ENCODE measurements at places on chromosomes 2 and 18.

GRCh38 chr2:35873921-35874320, 481.7 kb upstream of the CRIM1 start:
- no peak for DNase-seq

GRCh38 chr2:106581755-106582147, 94.6 kb downstream of the CD8B2 start:
- DNase-seq, result no peak

- DNase-seq, result no peak
Observed at GRCh38 chr2:214104967-214105366, 305.9 kb upstream of the VWC2L start.

GRCh38 chr2:10566018-10566417, 117.9 kb upstream of the ODC1 start:
- DNase-seq, result no peak

DNA sequence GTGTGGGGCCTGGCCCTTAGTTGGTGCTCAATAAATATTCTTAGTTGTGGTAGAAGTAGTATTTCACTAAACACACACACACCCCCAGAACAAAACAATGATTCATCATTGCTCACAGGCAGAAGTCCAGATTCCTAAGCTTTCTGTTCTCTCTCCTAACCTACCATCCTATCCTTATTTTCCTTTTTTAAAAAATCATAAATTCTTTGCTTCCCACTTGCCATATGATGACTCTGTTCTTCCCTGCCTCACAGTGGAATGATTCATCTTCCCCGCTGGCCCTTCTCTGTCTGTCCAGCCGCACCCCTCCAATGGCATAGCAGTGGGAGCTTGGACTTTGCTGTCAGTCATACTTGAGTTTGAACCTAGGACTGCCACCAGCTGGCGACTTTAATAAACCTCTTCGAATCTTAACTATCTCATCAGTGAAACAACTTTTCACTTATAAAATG, 5.2 kb downstream of the EML6 start:
- DNase-seq, result no peak

GRCh38 chr2:163649080-163649479, 86.7 kb downstream of the FIGN start:
- DNase-seq, result no peak

GRCh38 chr2:123890148-123890547, 134.9 kb upstream of the CNTNAP5 start:
- no peak for DNase-seq

- no peak for DNase-seq
Observed at GRCh38 chr18:70046796-70047195, 99.1 kb upstream of the CD226 start.

GRCh38 chr2:60527762-60528161, 25.7 kb downstream of the BCL11A start:
- DNase-seq, result no peak

DNA sequence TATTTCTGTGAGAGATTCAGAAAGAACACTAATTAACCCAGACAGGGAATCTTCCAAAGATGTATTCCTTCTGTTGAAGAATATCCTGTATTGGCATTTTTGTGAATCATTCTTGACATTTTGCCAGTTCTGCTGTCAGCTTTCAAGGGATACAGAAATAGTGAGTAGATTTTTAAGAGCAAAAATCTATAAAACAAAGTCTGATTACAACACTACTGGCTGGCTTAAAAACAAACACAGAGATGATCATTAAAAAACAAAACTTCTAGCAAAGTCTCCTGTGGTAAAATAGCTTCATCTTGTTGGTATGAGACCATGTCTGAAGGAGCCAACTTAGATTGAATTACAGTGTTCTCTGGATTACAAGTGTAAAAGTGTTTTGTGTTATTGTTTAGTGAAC, 866.3 kb upstream of the KLHL29 start:
- DNase-seq, result no peak

DNA sequence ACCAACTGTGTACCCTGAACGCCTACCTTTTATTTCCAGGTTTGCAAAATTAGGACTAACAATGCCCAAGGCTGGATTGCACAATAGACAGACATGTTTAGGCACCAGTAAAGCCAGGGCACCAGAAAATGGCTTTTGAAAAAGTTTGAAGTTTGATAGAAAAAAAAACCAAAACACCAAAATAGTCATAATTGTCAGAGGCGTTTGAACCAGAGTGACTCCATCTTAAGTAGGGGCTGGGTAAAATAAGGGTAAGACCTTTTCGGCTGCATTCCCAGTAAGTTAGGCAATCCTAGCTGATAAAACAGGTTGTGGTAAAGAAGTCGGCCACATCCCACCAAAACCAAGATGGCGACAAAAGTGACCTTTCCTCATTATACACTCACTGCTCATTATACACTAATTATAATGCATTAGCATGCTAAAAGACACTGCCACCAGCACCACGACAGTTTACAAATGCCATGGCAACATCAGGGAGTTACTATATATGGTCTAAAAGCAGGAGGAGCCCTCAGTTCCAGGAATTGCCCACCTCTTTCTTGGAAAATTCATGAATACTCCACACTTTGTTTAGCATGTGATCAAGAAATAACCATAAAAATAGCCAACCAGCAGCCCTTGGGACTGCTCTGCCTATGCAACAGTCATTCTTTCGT, 105.1 kb upstream of the MSH2 start:
- no peak for DNase-seq

- no peak for DNase-seq
Observed at GRCh38 chr2:173630425-173631126, 275.9 kb downstream of the CDCA7 start.

DNA sequence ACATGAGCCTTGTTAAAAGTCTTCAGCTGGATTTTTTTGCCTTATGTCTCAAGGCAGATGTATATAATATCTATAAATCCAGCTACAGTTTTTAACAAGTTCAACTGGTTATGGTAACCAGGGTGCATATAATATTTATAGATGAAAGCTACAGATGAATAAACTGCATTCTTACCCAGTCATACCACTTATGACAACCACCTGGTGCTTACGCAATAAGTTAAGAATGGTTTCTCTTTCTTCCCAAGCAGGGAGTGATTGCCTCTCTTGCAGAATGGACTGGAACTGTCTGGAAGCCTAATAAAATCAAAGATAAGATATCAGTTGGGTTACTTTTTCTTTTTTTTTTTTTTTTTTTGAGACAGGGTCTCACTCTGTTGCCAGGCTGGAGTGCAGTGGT, 19.6 kb downstream of the DHX57 start:
- no peak for DNase-seq

DNA sequence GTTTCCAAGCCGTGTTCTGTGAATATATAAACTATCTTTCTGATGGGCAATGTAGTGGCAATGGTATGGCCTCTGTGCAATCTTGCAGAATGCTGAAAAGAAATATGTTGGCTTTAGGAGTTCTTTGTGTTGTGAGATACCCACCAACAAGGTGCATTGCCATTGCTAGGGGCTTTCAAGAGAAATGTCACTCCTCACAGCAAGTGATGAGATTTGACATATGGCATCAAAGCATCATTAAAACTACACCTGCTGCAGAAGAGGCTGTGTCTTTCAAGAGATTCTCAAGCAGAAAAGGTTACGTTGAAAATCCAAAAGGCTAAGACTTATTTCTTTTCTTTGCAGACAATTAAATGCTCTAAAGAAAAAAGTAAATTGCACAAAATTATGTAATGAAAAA, 1110.8 kb downstream of the CBLN2 start:
- no peak for DNase-seq

DNA sequence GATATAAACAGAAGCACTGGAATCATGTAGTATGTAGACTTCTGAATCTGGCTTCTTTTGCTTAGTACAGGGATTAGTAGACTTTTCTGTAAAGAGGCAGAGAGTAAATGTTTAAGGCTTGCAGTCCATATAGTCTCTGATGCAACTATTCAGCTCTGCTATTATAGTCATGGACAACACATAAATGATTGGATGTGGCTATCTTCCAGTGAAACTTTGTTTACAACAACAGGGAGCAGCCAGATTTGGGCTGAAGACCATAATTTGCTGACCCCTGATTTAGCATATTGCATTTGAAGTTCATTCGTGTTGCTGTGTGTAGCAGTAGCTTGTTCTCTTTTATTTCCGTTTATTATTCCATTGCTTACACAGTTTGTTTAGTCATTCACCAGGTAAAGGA, 55.0 kb downstream of the GPD2 start:
- DNase-seq, result no peak

- peak; percentile 24 for DNase-seq
Observed at GRCh38 chr2:175167076-175167791, 769 bp downstream of the ATF2 start.

GRCh38 chr2:31386648-31387047, 27.9 kb downstream of the XDH start:
- DNase-seq, result no peak

DNA sequence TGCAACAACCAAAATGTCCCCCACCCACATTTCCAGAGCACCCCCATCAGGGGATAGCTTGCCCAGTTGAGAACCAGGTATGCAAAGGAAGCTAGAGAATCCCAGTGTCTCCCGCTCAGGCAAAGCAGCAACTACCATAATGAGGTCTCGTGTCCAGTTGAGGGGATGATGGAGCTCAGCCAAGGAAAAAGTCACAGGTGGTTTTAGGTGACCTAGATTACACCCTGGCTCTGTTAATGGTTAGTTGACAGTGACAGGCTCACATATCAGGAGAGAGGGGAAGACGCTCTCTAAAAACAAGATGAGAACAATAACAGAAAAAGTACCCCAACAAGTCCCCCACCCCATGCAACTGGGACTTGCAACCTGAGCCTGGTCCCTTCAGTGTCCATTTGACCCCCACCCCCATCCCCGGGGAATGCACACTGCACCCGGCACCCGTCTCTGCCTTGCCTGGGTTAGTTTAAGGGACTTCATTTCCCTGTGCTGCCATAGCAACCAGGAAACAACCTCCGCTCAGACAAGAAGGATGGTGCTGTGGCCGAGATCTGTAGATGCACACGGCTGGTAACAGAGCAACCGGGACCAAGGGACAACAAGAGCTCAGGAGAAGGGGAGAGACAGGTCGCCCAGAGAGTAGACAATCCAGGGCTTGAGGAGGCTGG, at the start of gene KIAA2012:
TSS of gene KIAA2012 (plus strand) at position 519 of the 665 bp plus-strand sequence. CDS start 373 bp downstream, outside the sequence.
- no peak for DNase-seq

GRCh38 chr2:45860136-45861121, 209.0 kb downstream of the PRKCE start:
- DNase-seq, result peak; percentile 35

DNA sequence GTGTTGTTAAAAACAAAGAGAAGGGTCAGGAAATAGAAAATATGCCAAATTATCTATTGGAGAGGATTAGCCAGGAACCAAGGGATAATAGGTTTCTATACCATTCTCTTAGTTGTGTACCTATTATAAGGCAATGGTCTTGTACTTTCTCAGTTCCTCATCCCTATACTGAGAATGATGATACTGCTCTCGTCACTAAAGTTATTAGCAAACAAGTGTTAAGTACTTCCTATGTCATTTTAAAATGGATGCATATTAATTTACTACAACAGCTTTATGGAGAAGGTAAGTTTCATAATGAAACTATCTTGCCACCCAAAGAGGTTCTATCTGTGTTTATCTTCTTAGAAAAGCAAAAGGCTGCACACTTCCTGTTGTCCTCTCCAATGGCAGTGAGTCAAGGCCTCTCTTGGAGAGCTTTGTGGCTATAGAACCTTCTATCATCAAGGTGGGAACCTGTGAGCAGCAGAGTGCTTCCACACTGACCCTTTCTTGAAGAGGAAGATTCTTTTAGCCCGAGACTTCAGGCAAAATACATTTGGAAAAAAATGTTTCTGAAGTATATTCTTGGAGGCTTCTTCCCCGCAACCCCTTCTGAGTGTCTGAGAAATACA, 460.7 kb upstream of the FANCL start:
- no peak for DNase-seq

GRCh38 chr2:85878719-85879370, 9.9 kb downstream of the ST3GAL5 start:
- DNase-seq, result no peak

DNA sequence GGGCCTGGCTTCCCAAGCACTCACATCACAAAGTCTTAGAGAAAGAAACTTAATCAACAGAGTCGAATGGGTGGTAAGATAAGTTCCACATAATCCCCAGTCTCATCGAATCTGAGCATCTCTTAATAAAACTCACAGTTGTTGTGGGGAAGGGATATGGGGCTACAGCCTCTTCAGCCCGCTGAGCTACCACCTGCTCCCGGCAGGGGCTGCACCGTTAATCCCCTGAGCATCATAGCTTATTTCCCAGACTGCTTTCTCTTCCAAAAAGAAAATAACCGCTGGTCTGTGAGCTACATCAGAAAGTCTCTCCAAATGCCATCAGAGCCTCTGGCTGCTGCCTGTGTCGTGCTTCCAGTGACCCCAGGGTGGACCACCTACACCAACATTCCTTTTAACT, 139.4 kb upstream of the CELF4 start:
- DNase-seq, result no peak

- no peak for DNase-seq
Observed at GRCh38 chr18:49697049-49697448, 116.3 kb downstream of the ACAA2 start.

DNA sequence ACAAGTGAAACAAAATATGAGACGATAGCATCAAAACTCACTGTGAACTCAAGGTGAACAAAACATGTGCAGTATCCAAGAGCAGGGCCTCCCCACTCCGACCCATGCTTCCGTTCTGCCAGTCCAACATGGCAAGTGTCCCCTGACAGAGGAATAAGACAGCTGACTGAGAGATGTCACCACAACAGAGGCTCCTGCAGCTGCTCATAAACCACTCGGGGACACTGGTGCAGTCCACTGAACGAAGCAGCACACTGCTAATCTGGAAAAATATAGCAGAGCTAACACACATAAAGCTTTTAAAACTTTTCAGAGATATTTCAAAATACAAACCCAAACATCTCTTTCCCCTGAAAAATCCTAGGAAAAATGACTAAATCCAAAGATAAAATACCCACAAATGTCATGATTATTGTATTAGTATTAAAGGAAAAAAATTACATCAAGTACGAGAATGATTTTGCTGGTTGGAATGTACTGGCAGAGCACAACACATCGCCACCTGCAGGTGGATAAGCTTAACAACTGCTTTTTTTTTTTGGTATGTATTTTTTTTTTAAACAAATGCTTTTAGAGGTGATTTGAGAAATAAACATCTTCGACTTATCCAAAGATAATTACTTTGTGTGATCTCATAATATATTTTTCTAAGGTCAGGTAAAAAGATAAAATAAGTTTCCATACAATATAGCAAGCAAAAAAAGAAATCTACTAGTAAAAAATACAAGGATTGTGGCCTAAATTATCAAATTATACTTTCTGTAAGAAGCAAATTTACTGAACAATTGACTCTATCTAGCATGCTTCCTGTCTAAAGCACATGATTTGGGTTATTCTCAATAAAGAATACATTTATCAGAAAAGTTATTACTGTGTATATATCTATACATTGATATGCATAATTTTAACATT, 18.6 kb downstream of the THADA start:
- DNase-seq, result no peak
